ENCODE measurements at places on chromosomes 1 and 21.

GRCh38 chr1:98791498-98791897 is 130.0 kb downstream of the SNX7 start:
- DNase-seq, result no peak

- no peak for DNase-seq
Measured at GRCh38 chr1:244210884-244211558, 159.9 kb downstream of the ZBTB18 start.

- no peak for DNase-seq
Measured at GRCh38 chr1:230094746-230095145, 27.7 kb downstream of the GALNT2 start.

DNA sequence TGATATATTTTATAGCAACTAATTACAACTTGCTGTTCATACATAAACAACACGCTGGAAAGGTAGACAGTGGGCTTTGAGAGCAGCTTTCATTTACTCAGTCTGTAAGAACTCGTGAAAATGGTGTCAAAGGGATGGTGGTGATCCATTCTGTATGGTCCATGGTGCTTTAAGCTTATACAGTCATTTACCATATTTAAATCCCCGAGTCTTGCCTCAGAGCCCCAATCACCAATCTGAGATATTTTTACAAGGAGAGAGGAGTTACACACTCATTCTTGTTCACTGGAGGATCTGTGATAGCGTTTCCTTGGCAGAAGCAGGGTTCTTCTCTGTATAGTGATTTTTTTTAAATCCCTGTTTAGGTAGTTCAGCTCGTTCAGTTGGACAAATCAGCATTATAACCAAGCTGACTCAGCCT is 694.6 kb downstream of the USP25 start:
- DNase-seq, result no peak

GRCh38 chr1:45375104-45376090 is 35.2 kb upstream of the MUTYH start:
- no peak for DNase-seq

GRCh38 chr1:86750076-86750475 is 45.7 kb downstream of the SH3GLB1 start:
- DNase-seq, result no peak

GRCh38 chr21:30336596-30336995 is 898 bp downstream of the KRTAP27-1 start:
- no peak for DNase-seq

DNA sequence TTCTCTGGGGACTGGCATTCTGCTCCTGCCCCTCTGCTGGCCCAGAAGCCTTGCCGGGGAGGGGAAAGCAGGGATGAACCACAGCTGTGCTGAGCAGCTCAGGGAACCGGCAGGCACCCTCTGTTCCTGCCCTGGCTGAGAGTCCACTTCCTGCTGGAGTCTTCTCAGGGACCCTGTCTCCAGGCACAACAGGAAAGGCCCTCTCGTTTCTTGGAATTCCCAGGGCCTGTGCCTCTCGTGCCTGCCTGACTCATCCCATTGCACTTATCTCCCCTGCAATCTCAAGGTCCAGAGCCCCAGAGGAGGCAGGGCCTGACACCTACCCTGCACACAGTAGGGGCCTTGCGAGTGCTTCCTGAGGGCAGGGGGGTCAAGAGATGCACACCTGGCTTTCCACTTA is 1.1 kb upstream of the EDN2 start:
- no peak for DNase-seq

DNA sequence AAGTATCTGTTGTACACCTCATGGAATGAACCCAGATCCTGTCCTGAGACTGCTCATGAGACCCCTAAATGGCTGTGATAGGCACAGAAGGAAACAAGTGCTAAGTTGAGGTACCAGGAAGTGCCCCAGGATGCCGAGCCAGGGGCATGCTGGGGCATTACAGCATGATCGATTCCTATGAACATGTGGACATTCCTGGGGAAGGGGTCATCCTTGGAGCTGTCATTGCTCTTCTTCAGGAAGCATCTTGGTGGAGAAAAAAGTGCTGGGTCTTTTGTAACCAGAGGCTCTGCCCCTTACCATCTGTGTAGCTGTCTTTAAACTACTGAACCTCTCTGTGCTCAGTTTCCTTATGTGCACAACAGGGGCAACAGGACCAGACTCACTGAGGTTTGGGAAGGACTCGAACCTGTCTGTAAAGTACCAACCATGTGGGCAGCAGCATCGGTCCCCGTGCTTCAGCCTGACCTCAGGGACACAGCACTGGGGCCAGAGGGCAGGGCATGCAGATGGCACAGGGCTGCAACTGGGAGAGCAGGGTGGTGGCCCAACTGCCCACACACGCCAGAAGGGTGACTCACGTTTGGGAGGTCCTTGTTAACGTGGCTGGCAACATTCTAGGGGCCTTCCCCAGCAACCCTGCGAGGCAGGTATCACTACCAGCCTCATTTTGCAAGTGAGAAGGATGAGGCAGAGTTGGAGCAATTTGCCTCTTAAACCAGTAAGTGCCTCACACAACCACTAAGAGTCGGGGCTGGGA is 142.3 kb upstream of the EDN2 start:
- no peak for DNase-seq

GRCh38 chr1:201108614-201109013 is 3.6 kb downstream of the CACNA1S start:
- DNase-seq, result no peak

GRCh38 chr1:219385787-219386427 is 212.2 kb downstream of the LYPLAL1 start:
- DNase-seq, result peak; percentile 42

GRCh38 chr21:18460979-18461378 is 57.4 kb upstream of the TMPRSS15 start:
- no peak for DNase-seq

- no peak for DNase-seq
Measured at GRCh38 chr1:37875833-37876232, 16.4 kb upstream of the MTF1 start.

- no peak for DNase-seq
Measured at GRCh38 chr1:205967554-205968335, 24.5 kb upstream of the SLC26A9 start.

DNA sequence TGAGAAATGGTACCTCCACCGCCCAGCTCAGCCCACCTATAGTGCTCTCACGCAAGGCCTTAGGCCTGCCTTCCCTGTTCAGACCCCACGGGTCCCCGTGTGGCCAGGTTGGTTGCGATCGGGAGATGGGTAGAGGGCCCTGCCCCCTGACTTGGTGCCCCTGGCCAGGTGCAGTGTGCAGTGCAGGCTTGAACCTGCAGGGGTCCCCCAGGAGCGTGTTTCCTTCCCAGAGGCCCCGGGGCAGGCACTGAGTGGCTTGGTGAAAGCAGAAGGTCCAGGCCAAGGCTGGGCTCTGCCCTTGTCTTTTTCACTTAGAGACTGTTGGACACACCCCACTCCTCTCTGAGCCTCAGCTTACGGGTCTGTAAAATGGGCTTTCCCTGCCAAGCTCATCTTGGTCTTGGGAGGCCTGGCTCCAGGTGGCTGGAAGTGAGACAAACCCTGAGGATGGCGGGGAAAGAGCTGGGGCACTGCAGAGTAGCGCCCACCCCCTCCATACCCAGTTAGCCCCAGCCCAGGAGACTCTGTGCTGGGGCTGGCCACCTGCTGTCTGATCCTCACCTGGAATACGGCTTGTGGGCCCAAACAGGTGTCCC is 9.3 kb upstream of the HES5 start:
- DNase-seq, result no peak

- DNase-seq, result no peak
Measured at GRCh38 chr1:34743775-34744174, 11.1 kb upstream of the GJB5 start.

- DNase-seq, result no peak
Measured at GRCh38 chr21:15063814-15064575, 805 bp downstream of the NRIP1 start.

DNA sequence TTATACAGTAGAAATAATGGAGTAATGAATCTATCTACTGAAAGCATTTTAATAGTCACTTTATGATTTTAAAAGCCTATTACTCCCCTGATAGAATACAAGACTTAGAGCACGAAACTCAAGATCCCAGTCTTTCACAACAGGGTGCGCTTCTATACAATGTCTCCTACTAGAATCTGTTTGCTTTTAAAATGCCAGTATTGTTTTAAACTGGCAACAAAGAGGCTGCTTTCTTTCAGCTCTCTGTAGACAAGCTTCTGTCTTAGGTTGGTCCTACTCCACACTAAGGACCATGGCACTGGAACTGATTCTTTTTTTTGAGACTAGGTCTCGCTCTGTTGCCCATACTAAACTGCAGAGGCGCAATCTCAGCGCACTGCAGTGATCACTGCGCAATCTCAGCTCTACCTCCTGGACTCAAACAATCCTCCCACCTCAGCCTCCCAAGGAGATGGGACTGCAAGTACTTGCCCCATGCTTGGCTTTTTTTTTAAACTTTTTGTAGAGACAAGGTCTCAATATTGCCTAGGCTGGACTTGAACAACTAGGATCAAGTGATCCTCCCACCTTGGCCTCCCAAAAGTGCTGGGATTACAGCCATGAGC is 4.8 kb downstream of the DCAF8 start:
- DNase-seq, result no peak

GRCh38 chr21:39319814-39320332 is 6.4 kb upstream of the BRWD1 start:
- no peak for DNase-seq

DNA sequence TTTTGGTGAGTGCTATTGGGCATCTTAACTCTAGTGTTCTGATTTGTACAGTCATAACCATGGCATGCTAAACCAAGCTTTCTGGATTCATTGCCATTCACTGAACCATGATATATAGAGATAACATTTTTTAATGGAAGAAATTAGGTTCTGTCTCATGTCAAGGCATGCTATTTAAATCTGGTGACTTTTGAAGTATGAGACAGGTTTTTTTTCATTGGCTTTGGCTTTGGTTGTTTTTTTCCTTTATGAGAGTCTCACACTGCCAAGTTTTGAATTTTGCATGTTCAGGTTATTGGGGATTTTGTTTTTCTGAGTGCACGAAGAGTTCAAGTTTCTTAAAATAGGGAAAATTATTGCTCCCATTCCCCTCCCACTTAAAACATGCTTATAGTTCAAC is 141.3 kb upstream of the ADAMTS5 start:
- no peak for DNase-seq

GRCh38 chr1:17632106-17632505 is 92.6 kb downstream of the ARHGEF10L start:
- DNase-seq, result no peak

DNA sequence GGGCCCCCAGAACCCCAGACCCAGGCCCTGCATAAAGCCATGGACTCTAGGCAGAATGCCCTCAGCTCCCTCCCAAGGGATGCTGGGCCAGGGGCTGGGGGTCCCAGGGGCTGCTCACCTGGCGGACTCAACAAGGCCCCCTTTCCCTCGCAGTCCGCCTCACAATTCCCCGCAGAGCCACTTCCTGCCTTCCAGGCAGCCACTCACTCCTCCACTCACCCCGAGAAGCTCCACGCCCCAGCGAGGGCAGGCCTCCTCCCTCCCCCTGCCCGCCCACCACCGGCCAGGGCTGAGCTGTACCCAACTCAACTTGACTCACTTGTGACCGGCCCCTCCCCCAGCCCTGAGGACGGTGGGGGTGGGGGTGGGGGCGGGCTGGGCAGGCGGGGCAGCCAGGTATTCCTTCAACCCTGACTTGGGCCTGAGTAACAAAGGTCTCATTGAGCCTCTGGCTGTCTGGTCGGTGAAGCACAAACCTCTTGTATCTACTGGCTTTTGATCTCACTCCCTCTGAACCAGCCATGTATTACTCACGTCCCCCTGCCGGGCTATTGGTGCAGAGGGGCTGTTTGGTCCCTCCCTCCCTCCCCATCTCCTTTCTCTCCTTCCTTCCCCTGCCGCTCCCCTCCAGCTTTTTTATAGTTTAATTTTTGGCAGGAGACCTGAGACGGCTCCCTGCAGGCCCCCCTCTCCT is 5.9 kb downstream of the BLACAT1 start:
- no peak for DNase-seq

DNA sequence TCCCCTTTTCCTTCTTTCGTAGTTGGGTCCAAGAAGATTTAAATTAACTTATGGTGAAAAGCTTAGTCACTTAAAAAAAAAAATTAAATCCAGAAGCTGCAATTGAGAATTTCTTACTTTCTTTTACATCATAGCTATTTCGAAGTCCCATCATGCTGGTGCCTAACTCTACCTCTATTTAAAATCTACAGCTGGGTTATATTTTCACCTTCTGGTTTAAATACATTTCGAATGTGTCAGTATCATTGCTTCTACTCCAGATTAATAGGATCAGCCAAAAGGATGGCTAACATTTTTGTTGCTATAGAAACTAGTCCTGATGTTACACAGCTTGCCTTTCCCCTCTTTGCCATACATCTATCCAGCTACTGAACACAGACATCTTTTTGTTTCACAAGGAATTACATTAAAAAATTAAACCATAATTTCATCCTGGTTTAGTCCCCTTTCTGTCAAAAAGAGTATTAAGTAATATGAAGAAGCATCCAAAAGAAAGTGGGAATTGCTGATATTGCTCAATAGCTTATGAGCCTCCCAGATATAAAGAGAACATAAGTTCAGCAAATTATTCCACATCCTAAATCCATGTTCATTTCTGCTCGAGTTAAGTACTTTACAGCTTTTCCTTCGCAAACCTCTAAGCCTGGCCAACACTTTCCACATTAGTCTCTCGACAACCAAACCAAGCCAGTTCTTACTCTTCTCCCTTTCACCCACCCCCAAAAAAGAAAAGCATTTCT is 396.7 kb upstream of the DAB1 start:
- no peak for DNase-seq

DNA sequence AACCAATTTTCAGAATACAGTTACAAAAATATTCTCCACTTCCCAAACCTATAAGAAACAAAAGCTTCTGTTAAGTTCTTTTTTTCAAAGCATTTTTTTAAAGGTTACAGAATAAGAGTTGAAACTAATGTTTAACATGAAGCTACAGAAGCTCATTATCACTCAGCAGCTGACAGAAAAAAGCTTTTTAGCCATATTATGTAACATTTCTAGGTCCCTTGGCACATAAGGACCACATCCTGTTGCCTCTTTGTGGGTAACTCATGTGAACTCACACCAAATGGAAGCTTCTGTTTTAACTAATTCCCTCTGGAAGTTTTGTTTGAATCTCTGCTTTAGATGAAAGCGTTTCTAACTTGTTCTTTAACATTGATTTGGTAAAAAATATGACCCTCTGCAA is 242.5 kb upstream of the TMPRSS15 start:
- DNase-seq, result no peak

DNA sequence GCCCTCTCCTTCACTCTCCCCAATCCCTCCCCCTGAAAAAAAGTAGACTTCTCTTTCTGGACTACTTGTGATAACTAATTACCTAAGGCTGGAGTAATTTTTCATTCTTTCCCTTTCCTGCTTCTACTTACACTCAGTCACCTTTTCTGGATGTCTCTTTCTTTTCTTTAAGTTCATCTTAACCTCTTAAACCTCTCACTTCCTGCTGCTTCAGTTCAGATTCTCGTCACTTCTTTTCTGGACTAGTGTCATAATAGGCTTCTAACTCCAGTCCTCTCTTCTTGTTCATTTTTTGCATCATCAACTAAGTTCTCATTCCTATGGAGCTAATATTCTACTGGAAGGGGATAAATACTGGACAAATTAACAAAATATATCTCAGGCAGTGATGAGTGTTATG is 75.4 kb downstream of the LRRC53 start:
- DNase-seq, result no peak

- DNase-seq, result no peak
Measured at GRCh38 chr1:221097479-221098281, 218.4 kb downstream of the HLX start.

All from GM13977 (cell line).